ENCODE measurements at places on chromosomes 13 and 19.

DNA sequence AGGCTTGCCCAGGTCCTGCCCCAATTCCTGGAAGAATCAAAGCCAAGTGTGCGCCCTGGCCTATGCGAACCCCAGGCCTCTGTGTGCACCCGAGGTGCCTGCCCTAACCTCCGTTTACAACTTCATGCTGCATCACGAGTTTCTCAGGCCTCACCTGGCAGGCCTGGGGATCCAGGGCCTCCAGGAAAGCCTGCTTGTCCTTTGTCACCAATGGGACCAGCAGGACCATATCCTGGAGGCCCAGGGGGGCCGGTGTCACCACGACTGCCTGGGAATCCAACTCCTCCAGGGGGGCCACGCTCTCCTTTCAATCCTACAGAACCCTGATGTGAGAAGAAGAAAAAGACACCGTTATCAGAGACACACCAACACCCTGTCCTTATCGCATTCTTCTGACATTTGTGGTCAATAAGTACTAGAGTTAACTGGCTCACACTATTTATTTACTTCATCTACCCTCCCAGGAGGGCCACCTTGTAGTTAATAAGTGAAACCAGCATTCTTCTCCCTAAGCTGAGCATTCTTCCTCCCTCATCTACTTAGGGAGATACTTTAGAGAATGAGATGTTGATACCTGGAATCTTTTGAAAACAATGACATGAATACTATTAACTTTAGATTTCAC lies 120.6 kb downstream of the COL4A1 start:
- DNase-seq: peak; percentile 84
- peaks cover 5% of the 10 kb centered on the region for H3K36me3 ChIP-seq
- H3K4me3 ChIP-seq: no peak overlapping the region
- peaks cover 2% of the 10 kb centered on the region for H3K4me1 ChIP-seq
- H3K27ac ChIP-seq: peak overlapping the region; percentile 51
- no peaks in the 10 kb centered on the region for H3K27me3 ChIP-seq

- no peak for DNase-seq
- H3K27me3 ChIP-seq: no peaks in the 10 kb centered on the region
- H3K27ac ChIP-seq: no peak overlapping the region
- no peaks in the 10 kb centered on the region for H3K36me3 ChIP-seq
Measured at GRCh38 chr13:59280297-59280696, 883.4 kb downstream of the DIAPH3 start.

DNA sequence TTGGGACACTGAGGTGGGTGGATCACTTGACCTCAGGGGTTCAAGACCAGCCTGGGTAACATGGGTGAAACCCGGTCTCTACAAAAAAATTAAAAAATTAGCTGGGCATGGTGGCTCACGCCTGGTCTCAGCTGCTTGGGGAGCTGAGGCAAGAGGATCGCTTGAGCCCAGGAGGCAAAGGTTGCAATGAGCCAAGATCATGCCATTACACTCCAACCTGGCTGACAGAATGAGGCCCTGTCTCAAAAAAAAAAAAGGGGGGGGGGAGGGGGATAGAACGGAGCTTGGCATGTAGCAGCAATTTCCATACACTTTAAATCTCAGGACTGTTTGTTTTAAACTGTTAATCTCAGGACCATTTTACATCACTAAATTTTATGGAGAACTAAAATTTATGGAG lies 2.2 kb downstream of the ACP7 start:
- H3K27ac ChIP-seq: no peak overlapping the region
- no peak for DNase-seq
- no peaks in the 10 kb centered on the region for H3K4me1 ChIP-seq
- H3K27me3 ChIP-seq: peaks cover 26% of the 10 kb centered on the region
- no peak overlapping the region for H3K4me3 ChIP-seq

DNA sequence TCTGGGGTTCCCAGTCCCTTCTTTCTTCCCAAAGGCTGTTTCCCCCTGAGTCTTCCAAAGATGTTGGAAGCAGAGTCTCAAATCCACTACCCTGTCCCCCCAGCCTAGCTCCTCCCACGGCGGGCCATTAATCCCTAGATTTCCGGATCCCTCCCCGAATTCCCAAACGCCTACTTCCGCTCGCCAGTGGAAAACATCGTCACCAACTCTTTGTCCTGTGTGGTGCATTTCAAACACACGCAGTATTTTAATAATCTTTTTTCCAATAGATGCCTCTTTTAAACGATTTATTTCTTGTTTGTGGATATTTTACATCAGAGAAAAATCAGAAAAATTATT lies 610 bp downstream of the ZNF791 start:
- H3K27me3 ChIP-seq: no peaks in the 10 kb centered on the region
- H3K4me1 ChIP-seq: no peaks in the 10 kb centered on the region
- peak overlapping the region; percentile 99 for H3K4me3 ChIP-seq
- peak overlapping the region; percentile 85 for H3K27ac ChIP-seq

DNA sequence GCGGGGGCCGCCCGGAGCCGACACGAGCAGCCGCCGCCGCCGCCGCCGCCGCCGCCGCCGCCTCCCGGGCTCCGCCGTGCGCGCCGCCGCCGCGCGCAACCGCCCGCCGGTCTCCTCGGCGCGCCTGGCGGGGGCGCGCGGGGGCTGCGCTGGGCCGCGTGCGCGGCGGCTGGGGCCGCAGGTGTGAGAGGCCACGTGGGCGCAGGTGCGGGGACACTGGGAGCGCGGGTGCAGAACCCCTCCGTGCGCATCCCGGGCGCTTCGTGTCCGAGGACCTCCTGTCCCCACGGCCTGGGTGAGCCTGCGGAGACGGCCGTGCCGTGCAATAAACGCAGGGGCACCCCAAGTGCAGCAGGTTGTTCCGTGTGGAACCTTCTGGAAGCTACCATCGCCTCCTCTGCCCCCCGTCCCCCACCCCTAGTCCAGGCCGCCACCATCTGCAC lies at the start of gene LINGO3:
Gene LINGO3 (minus strand): TSS at position 41 of the 443 bp plus-strand sequence. CDS start 16,378 bp downstream, outside the sequence.
- H3K27me3 ChIP-seq: peaks cover 9% of the 10 kb centered on the region
- no peak for DNase-seq
- no peak within 1 kb of the TSS for H3K4me3 ChIP-seq
- no peaks in the 10 kb centered on the region for H3K4me1 ChIP-seq

DNA sequence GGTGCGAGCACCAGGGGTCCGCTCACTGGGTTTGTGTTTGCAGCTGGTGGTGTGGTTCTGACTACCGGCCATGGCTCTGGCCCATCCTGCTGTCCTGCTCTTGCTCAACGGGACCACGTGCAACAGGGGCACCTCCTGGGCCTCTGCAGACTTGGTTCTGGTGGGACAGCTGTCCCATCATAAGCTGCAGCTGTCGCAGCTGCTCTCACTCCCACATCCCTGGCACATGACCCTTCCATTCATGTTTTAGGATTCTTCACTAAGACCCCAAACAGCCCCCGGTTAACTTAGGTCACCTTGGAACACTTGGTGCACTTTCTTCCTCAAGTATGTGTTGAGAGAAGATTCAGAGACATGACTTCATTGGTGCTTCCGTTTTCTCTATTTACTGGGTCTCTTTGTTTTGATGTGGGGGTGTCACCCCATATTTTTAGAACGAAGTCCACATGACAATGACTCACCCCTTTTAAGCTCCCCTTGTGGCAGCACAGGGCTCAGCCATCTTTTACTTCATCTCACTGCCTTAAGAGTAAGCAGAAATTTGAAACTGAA lies 68.4 kb upstream of the ARHGEF7 start:
- H3K4me1 ChIP-seq: no peaks in the 10 kb centered on the region
- no peaks in the 10 kb centered on the region for H3K36me3 ChIP-seq
- H3K27ac ChIP-seq: no peak overlapping the region
- no peak for DNase-seq

DNA sequence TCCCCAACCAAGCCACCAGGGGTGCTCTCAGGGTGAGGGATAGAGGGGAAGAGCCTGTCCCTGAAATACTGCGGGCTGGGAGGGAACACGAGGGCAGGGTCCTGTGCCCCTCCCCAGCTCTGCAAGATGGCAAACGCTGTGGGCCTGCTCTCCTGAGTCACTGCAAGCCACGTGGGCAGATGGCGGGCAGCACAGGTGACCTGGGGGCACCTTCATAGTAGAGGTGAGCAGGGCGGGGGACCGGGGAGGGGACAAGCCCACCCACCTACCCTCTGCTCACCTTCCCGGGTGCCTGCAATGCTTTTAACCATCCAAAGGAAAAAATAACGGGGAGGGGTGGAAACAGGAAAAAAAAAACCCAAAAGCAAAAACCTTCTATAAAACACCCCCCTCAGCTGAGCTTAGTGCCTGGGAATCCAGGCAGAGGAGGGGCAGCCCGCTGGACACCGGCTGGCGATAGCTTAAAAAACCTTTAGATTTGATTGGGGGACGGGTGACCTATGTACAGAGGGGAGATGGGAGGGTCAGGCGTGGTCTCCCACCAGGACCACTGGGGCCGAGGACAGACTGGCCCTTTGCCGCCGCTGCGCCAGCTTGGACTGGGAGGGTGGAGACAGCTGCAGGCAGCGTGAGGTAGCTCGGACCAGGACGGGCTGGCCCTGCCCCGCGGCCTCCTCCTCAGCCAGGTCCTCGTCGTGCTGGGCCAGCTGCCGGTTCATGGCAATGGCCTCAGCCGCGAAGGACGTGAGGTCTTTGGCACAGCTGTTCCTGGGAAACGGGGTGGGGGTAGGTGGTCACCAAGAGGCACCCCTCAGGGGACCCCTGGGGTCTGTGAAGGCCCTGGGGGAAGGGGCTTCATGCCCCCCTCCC lies 11.7 kb downstream of the MKNK2 start:
- H3K36me3 ChIP-seq: peaks cover 11% of the 10 kb centered on the region
- no peak overlapping the region for H3K27ac ChIP-seq
- no peaks in the 10 kb centered on the region for H3K27me3 ChIP-seq
- DNase-seq: no peak
- H3K4me1 ChIP-seq: peaks cover 2% of the 10 kb centered on the region

DNA sequence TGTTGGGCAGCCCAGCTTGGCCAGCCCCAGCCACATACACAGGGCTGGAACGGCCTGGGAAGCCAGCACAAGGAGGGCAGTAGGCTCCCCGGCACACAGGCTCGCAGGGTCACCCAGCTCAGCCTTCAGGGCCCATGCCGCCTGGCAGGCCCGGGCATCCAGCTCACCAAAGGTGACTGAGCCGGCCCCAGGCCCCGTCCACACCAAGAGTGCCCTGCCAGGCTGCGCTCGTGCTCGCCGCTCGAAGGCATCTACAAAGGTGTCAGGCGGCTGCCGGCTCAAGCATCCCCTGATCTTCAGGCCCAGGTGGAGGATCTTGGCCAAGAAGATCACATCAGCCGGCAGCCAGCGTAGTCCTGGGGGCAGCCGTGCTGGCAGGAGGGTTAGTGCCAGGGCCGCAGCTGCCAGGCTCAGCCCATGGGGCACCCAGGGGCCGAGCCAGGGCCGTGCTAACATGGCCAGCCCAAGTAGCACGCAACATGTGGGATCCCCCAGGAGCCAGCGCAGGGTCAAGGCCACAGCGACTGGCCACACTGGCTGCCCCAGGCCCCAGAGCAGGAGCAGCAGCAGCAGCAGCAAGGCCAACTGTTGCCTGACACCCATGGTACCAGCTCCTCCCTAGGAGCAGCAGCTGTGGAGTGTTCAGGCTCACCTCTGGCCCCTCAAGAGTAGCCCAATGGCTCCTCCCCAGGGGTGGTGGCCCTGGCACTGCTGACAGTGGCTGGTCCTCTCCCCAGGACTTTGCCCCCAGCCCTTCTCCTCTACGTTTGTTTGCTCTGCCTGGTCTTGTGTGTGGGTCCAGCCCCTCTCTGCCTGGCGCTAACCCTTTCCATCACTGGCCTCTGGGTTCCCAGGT lies at the start of gene SLC27A5:
Gene SLC27A5 (minus strand): TSS at position 640 of the 856 bp plus-strand sequence. CDS start 37 bp downstream, at position 603.
- H3K36me3 ChIP-seq: peaks cover 3% of the 10 kb centered on the region
- H3K27me3 ChIP-seq: no peaks in the 10 kb centered on the region
- DNase-seq: no peak
- H3K4me3 ChIP-seq: no peak within 1 kb of the TSS

GRCh38 chr19:4337906-4338440 lies 654 bp downstream of the STAP2 start:
- H3K4me1 ChIP-seq: no peaks in the 10 kb centered on the region
- H3K36me3 ChIP-seq: no peaks in the 10 kb centered on the region
- H3K27me3 ChIP-seq: no peaks in the 10 kb centered on the region
- no peak overlapping the region for H3K27ac ChIP-seq
- peak; percentile 54 for DNase-seq
- H3K4me3 ChIP-seq: peak overlapping the region; percentile 2

- no peaks in the 10 kb centered on the region for H3K4me1 ChIP-seq
- H3K4me3 ChIP-seq: no peak overlapping the region
- no peaks in the 10 kb centered on the region for H3K36me3 ChIP-seq
- H3K27me3 ChIP-seq: no peaks in the 10 kb centered on the region
- no peak overlapping the region for H3K27ac ChIP-seq
- DNase-seq: no peak
Measured at GRCh38 chr13:32910530-32910929, 105.7 kb upstream of the KL start.

DNA sequence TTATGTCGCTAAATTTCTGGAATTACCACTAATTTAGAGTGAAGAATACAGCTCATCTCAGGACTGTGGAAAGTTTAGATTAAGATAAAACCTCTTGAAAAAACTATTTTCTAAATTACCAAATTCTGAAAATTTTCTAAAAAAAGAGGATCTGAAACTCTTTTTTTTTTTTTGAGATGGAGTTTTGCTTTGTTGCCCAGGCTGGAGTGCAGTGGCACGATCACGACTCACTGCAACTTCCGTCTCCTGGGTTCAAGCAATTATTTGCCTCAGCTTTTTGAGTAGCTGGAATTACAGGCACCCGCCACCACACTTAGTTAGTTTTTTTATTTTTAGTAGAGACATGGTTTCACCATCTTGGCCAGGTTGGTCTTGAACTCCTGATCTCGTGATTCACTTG lies 16.6 kb upstream of the ZNF253 start:
- DNase-seq: no peak
- no peaks in the 10 kb centered on the region for H3K27me3 ChIP-seq

DNA sequence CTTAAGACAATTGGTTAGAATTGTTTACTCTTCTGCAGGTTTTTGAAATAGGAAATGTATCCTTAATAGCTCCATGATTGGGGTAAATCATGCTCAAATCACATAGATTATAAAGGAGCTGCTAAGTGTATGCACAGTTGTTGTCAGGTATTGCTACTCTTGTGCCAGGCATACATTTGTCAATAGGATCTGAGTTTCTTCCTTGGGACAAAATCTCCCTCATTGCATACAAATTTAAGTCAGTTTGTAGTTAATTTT lies 109.3 kb upstream of the MLNR start:
- H3K27me3 ChIP-seq: no peaks in the 10 kb centered on the region

DNA sequence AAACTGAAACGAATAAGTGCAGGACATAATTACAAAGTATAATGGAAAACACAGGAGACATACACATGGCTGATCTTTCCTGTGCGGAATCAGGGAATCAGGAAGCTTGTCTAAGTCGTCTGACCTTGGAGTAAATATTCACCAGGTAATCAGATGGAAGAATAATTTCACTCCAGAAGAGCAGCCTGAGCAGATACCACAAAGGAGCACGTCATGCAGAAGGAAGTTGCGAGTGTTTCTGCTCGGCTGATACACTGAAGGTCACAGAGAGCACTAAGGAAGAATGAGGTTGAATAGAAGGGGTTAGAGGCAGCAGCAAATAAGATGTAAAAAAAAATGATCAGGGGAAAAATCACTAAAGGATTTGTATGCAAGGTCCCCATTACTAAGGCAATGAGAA lies 122.3 kb upstream of the GPC6 start:
- no peaks in the 10 kb centered on the region for H3K36me3 ChIP-seq
- H3K27me3 ChIP-seq: no peaks in the 10 kb centered on the region
- H3K4me3 ChIP-seq: no peak overlapping the region
- no peaks in the 10 kb centered on the region for H3K4me1 ChIP-seq

- no peaks in the 10 kb centered on the region for H3K4me1 ChIP-seq
- no peak for DNase-seq
- no peak overlapping the region for H3K4me3 ChIP-seq
- no peaks in the 10 kb centered on the region for H3K27me3 ChIP-seq
- H3K27ac ChIP-seq: no peak overlapping the region
Measured at GRCh38 chr19:30742406-30742938, 370.3 kb downstream of the ZNF536 start.

All from mesendoderm (in vitro differentiated cells).